ENCODE measurements at places on chromosomes 7 and 10. TPM values are rescaled to one million over a fixed set of nuclear protein-coding genes. Genes with fewer than 3 reads are reported as not detected.

DNA sequence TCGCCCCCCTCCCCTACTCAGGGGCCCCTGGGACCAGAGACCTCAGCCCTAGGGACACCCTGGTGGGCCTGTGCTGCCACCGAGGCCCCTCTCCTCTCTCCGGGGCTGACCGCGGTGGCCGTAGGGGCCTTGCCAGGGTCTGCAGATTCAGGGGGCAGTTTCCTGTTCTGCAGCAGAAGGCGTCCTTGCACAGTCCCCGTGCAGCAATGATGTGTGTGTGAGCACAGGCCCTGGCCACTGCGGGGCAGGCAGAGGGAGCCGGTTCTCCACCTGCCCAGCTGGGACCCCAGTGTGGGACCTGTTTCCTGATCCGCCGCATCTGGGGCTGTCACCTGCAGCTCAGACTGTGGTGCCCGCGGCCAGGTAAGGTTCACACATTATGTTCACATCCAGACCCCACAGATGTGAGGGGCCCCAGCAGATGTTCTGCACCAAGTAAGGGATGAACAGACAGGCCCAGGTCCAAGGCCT is 60.7 kb upstream of the DNAJB6 start:
- no peak overlapping the region for H3K4me3 ChIP-seq
- no peaks in the 10 kb centered on the region for H3K27me3 ChIP-seq
- peaks cover 20% of the 10 kb centered on the region for H3K4me1 ChIP-seq
- DNase-seq = no peak

The CH25H gene
- total RNA-seq = 0.08 TPM

- no peak overlapping the region for H3K27ac ChIP-seq
- H3K4me3 ChIP-seq = no peak overlapping the region
- peaks cover 7% of the 10 kb centered on the region for H3K27me3 ChIP-seq
- no peaks in the 10 kb centered on the region for H3K4me1 ChIP-seq
These were observed 1.1 kb downstream of the TMEM196 start for GRCh38 chr7:19772306-19772705.

The ZNF736 gene
- total RNA-seq = 8.2 TPM

The RPP30 gene
- 11.3 TPM for total RNA-seq

GRCh38 chr10:64773357-64773756 is 1252.2 kb downstream of the REEP3 start:
- H3K36me3 ChIP-seq = no peaks in the 10 kb centered on the region
- no peak overlapping the region for H3K27ac ChIP-seq
- no peaks in the 10 kb centered on the region for H3K4me1 ChIP-seq
- H3K4me3 ChIP-seq = no peak overlapping the region
- no peaks in the 10 kb centered on the region for H3K27me3 ChIP-seq

The SYCE1 gene
- not detected for total RNA-seq

- no peaks in the 10 kb centered on the region for H3K27me3 ChIP-seq
- peaks cover 16% of the 10 kb centered on the region for H3K36me3 ChIP-seq
- H3K4me3 ChIP-seq = no peak overlapping the region
- no peak for DNase-seq
These were observed 219.9 kb downstream of the TCF7L2 start for GRCh38 chr10:113169853-113170460.

The ABCB8 gene
- total RNA-seq = 28.3 TPM

GRCh38 chr7:111594602-111595001 is 32.3 kb upstream of the IMMP2L start:
- no peaks in the 10 kb centered on the region for H3K4me1 ChIP-seq
- no peak overlapping the region for H3K27ac ChIP-seq
- no peak for DNase-seq
- no peak overlapping the region for H3K4me3 ChIP-seq
- H3K27me3 ChIP-seq = no peaks in the 10 kb centered on the region
